Activated CD4-positive, CD25-positive, alpha-beta regulatory T cell (primary cell): ENCODE measurements at places on chromosomes 12 and 14.

DNA sequence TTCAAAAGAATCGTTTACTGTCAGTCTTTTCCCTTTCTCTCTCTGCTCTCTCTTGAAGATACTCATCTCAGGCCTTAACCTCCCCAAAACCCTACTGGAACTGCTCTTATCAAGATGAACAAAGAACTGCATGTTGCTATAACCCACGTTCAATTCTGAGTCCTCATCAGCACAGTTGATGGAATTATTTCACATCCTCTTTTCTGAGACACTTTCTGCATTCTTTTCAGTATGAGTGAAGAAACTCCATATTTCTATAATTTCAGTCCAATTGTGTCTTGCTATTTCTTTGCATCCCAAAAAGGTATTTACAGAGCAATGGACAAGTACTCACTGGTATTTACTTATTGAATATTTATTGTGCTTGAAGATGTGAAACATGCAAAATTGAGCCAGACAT, 160.1 kb upstream of the CPNE8 start:
- DNase-seq = no peak

DNA sequence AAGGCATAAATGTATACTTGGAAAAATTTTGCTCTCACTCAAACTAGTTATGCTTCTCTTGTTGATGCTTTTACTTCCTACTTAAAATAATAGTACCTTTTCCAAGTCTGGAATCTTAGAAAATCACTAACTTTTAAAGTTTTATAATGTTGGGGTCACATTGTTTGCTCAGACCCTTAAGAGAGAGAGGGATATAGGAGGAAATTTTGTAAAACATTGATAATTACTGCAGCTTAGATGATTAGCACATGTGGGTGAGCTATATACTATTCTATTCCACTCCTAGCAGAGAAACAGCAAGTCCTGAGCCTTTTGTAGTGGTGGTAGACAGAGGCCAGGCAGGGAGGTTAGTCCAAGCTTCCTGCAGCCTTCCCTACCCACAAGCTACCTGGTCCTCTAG, 13.4 kb downstream of the EID3 start:
- DNase-seq = no peak

- DNase-seq = no peak
Measured at GRCh38 chr12:52515319-52515646, 4.9 kb downstream of the KRT5 start.

GRCh38 chr12:67695974-67696373, 47.4 kb downstream of the DYRK2 start:
- DNase-seq = no peak

- DNase-seq = no peak
Measured at GRCh38 chr12:82942521-82942920, 255.8 kb downstream of the TMTC2 start.

DNA sequence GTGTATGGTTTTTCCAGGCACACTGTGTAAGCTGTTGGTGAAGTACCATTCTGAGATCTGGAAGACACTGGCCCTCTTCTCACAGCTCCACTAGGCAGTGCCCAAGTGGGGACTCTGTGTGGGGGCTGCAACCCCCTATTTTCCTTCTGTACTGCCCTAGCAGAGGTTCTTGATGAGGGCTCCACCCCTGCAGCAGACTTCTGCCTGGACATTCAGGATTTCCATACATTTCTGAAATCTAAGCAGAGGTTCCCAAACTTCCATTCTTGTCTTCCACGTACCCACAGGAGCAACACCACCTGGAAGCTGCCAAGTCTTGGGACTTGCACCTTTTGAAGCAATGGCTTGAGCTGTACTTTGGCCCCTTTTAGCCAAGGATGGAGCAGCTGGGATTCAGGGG, 85.2 kb upstream of the PRMT8 start:
- DNase-seq = no peak

DNA sequence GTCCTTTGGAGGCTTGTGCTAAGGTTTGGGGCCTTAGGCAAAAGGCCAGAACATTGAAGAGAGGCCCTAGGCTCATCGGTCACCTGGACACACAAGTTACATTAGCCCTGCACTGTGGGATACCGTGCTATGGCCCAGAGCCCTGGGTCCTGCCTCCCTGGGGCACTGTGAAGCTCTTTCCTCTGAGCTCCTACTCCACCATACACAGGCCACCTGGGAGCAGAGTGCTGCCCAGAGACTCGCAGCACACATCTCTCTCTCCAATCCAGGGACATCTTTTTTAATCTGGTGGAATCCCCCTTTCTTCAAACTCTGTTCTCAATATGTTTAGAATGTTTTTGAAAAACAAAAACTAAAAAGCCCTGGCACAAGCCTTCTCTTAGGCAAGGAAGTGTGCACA, 314.2 kb upstream of the RGS6 start:
- DNase-seq = no peak

- no peak for DNase-seq
Measured at GRCh38 chr12:44143175-44143574, 307.3 kb downstream of the TMEM117 start.

DNA sequence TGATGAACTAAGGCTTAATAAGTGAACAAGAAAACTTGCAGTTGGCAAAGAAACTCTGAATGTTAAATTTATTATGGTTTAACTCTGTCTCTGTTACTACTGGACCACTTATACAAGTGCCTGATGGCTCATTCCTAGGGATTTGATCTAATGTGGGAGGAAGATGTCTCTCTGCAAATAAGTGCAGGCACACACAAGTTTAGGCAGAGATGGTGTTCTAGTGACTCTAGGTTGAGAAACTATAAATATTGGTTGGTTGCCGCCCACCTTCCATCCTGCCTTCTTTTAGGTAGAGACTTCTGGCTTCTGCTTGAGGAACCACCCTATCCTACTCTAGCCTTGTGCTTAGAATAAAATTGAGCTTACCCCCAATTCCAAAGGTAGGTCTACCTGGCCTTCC, 256.2 kb downstream of the PAWR start:
- DNase-seq = no peak

- DNase-seq = no peak
Measured at GRCh38 chr14:33561488-33562175, 389.2 kb downstream of the EGLN3 start.

DNA sequence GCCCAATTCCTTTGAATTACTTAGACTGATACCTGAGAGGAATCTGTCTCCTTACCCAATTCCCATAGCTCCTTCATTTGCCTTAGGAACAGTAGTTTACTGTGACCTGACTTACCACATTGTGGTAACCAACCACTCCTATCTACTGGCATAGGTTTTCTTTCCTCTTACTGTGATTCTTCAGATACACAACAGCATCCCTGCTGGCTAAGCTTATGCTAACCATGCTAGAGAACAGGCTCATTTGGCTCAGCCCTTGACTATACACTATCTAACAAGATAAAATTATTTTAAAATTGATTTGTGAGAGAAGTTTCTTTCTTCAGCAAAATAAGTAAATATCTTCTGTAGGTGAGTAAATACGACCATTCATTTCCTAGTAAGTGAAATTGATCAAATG, 320.4 kb upstream of the DDHD1 start:
- DNase-seq = no peak

GRCh38 chr14:100772607-100773165, 46.0 kb downstream of the DLK1 start:
- DNase-seq = no peak

- no peak for DNase-seq
Measured at GRCh38 chr14:89586258-89587135, 169.5 kb upstream of the FOXN3 start.

GRCh38 chr12:63916561-63917476, 72.3 kb downstream of the SRGAP1 start:
- no peak for DNase-seq
